CD4-positive, alpha-beta T cell treated with Interferon gamma for 1 hour (primary cell): ENCODE measurements at places on chromosomes 1 and 21.

DNA sequence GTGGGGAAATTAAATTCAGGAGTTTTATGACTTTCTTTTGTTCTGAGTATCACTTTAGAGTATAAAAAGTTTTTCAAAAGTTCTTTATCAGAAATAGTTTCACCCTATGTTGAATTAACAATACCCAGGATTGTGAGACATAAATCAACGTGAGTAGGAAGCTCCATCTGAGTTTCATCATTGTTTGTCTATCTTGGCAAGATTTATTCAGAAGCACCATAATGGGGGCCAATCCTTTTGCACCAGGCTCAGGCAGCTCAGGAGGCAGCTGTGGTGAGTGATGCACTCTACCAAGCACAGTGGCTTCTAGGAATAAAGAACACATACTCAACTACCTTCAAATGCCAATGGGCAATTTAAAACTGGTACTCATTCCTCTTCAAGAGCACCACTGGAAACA is 12.0 kb downstream of the CREG1 start:
- DNase-seq = no peak

DNA sequence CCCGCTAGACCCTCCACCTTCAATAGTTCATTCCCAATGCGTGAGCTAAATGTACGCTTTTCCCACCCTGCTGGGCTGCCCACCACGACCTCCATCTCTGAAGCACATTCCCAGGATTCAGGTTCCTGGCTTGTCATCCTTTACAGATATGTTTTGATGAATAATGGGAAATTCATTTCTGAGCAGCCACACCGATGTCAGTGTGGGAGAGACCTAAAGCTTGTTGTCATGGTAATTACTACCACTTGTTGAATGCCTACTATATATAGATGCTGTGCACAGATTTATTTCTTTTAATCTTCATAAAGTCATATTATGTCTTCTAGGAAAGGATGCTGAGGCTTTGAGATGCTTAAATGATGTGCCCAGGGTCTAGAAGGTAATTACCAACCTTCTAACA is 8.0 kb downstream of the RCSD1 start:
- DNase-seq = no peak

DNA sequence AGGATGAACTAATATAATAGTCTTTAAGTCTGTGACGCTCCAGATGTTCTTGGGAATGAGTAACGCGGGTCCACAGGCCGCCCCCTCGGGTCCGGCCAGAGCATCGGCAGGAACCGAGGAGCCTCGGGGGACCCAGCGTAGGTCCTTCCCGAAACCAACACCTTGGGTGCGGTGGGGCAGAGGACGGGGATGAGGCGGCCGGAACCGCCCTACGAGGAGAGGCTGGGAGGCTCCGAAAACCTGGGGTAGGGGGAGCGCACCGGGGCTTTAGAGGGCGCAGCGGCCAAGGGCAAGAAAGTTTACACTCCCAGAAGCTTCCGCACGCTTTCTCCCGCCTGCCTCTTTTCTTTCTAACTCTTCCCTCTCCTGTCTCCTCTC is 7.1 kb downstream of the DMRTA2 start:
- no peak for DNase-seq

GRCh38 chr1:243642936-243643335 is 207.1 kb downstream of the AKT3 start:
- no peak for DNase-seq

- no peak for DNase-seq
These were observed 53.5 kb downstream of the SYT6 start for GRCh38 chr1:114100148-114100547.

DNA sequence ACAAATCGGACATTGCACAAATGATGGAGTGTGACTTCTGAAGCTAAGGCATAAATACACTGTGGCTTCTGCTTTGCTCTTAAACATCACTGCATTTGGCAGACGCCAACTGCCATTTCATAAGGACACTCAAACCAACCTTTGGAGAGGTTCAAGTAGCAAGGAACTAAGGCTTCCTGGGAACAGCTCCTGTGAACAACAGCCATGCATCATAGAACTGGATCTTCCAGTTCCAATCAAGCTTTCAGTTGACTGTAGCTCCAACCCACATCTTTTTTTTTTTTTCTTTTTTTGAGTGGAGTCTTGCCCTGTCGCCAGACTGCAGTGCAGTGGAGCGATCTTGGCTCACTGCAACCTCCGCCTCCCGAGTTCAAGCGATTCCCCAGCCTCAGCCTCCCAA is 10.7 kb upstream of the HUNK start:
- DNase-seq = no peak

DNA sequence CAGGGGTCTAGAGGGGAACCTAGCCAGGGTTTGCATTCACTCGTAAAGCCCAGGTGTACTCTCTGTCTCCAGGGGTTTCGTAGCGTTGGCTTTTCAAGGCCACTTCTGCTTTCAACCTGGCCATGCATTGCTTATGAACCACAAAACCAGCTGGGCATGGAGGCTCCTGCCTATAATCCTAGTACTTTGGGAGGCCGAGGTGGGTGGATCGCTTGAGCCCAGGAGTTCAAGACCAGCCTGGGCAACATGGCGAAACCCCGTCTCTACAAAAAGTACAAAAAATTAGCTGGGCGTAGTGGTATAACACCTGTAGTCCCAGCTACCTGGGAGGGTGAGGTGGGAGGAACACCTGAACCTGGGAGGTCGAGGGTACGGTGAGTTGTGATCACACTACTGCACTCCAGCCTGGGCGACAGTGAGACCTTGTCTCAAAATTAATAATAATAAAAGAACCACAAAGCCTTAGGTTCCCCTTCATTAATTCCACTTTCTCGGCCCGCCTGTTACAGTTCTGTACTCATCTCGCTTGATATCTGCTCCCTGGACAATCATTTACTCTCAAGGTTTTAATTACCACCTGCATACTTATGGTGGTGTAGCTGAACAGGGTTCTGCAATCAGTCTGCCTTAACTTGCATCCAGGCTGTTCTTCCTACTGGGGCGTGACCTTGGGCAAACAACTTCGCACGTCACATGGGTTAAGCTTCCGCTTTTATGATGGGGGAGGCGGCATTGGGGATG is 6.1 kb downstream of the SLC16A4 start:
- peak; percentile 75 for DNase-seq

- no peak for DNase-seq
These were observed 213.0 kb downstream of the CRB1 start for GRCh38 chr1:197481101-197481500.
